ENCODE measurements at places on chromosomes 12 and 14.

- DNase-seq, result peak; percentile 71
Measured at GRCh38 chr12:124914392-124915238, at the start of gene UBC. Gene UBC, minus strand, starts transcription at chr12:124914650. Its CDS starts 879 bp downstream, at chr12:124913771.

DNA sequence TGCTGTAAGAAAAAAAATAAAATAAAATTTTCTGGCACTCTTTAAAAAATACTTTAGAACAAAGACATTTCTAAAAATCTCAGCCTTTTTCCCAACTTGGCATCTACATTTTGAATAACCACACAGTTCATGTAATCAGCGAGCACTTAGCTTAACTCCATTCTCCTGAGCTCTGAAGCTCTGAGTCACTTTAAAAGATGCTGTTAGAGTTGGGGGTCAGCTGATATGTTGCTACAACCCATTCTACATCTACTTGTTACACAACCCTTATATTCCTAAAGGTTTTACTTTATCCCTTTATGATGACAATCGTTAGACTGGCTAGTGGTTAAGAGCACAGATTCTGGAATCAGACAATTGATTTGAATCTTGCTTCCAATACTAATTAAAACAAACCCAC, 48.3 kb downstream of the SLC41A2 start:
- no peak for DNase-seq

DNA sequence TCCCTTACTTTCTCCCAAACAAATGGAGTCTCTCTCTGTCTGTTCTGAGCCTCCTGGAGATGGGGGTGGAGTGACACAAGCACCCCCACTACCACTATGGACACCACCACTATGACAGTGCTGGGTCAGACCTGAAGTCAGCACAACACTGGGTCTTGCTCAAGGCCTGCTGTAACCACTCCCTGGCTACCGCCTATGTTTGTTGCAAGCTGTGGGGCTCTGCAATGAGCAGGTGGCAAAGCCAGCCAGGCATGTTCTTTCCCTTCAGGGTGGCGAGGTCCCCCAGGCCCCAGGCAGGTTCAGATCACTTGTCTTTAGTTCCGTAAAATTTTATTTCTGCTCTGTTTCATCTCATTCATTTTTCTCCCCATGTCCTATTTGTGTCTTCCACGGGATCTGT, 349.8 kb downstream of the TMEM121 start:
- no peak for DNase-seq

DNA sequence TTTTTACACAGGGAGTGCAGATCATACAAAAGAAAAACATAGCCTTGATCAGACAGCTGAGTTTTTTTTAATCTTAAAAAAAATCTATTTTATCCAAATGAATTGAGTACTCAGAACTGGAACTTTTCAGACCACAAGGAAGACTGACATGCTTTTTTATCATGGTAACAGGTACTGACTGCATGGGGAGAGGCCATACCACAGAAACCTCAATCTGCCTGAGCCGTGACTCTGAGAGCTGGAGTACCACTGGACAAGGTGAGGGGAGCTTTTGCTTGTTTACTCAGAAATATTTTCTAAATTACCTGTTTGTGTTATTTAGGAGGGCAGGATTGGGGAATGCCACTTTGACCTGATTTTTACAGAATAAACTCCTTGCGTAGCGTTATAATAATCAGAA, 143.9 kb downstream of the ALX1 start:
- peak; percentile 43 for DNase-seq

DNA sequence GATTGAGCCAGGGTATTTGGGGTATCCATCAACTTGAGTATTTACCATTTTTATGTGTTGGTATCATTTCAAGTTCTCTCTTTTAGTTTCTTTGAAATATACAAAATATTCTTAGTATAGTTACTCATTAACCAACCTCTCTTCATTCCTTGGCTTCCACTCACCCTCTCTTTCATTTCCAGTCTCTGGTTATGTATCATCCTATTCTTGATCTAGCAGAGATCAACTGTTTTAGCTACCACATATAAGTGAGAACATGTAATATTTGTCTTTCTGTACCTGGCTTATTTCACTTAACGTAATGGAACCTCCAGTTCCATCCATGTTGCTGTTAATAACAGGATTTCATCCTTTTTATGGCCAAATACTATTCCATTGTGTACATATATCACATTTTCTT, 86.9 kb downstream of the DACT1 start:
- no peak for DNase-seq
